T-helper 1 cell (primary cell): ENCODE measurements at places on chromosomes 2 and 18.

DNA sequence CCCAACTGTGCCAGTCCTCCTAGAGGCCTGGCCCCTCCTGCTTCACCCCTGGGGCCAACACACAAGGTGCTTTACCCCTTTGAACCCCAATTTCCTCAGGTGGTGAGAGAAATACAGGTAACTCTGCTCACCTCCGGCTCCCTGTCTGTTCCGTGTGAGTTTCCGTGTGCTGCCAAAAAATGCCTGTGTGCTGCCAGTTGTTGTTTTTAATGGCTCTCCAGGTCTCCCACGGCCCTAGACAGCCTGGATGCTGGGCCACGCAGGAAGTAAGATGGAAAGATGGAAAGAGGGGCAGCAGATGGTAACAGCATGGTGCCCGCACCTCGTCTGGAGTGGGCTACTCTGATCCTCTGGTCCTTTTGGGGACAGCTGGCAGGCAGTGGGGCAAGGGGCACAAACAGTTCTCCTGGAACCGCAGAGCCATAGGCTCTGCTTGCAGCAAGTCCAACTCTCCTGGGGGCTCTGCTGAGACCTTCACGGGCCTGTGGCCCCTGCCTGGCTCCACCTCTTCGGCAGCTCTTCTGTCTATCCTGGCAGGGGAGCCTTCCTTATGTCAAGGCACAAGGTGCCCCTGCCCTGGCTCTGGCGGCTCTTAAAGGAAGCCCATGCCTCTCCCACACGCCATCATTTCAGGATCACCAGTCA is 4.3 kb upstream of the ARHGEF4 start:
- DNase-seq: no peak

- DNase-seq: no peak
Observed at GRCh38 chr2:48845684-48846083, 90.2 kb upstream of the LHCGR start.

DNA sequence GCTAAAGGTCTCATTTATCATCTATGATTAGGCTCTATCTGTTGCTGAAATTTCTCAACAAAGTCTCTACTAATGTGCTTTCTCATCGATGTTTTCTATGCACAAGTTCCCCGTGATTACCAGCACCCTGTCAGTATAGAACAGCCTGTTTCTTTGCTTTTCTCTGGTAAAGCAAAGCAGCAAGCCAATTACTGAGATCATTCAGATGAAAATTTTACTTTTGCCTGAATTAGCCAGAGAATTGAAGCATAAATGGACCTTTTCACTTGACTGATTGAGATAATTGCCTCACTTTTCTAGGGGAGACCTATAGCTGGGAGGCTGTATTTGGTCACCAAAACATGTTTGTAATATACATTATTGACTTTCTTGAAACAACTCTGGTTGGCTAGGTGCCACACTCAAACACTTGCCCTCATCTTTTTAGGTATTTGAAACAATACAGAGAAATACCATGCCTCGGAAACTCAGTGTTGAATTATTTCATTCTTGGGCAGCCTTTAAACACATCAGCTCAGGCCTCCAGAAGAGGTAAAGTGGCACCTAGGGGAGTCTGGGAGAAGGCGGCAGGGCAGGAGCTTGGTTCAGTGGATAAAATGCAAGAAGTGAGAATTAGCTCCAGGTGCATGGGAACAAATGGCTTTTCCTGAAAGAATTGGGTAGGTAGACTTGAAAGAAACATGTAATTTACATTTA is 96.2 kb downstream of the GALNT3 start:
- DNase-seq: no peak

- no peak for DNase-seq
Observed at GRCh38 chr2:30110773-30111172, 36.0 kb upstream of the YPEL5 start.

GRCh38 chr2:236055471-236055870 is 112.7 kb downstream of the GBX2 start:
- DNase-seq: no peak

GRCh38 chr2:157476953-157477709 is 33.2 kb upstream of the CYTIP start:
- DNase-seq: no peak

- no peak for DNase-seq
Observed at GRCh38 chr18:68763083-68763482, 34.8 kb upstream of the CCDC102B start.

DNA sequence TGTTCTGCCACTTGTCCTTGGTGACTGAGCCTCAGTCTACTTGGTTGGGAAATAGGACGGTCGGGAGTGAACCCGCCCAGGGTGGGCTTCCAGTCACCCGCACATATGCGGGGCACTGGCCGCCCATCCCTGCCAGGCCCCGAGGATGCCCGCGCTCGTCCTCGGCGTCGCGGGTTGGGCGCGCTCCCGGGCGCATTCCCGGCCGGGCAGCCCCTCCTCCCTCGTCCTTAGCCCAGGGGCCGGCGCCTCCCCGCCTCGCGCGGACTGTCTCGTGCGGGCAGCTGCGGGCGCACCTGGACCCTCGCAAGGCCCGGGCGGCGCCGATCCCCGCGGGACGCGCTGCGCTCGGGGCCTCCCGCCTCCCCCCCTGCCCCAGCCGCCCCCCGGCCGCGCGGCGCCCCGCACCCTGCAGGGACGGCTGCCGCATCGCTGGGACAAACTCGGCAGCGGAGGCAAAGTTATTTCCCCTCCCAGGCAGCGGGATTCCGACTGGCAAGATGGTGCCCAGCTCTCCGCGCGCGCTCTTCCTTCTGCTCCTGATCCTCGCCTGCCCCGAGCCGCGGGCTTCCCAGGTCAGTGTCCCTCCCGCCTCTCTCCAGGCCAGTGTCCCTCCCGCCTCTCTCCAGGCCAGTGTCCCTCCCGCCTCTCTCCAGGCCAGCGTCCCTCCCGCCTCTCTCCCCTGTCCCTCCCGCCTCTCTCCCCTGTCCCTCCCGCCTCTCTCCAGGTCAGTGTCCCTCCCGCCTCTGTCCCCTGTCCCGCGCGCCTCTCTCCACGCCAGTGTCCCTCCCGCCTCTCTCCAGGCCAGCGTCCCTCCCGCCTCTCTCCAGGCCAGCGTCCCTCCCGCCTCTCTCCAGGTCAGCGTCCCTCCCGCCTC is at the start of gene FBLN7:
FBLN7 (plus strand) TSS at position 227 of the 874 bp plus-strand sequence; CDS start at position 498, 271 bp downstream.
- no peak for DNase-seq

- no peak for DNase-seq
Observed at GRCh38 chr2:227179988-227180685, 15.7 kb downstream of the COL4A3 start.

GRCh38 chr2:147740211-147740927 is 104.5 kb upstream of the ACVR2A start:
- DNase-seq: no peak

DNA sequence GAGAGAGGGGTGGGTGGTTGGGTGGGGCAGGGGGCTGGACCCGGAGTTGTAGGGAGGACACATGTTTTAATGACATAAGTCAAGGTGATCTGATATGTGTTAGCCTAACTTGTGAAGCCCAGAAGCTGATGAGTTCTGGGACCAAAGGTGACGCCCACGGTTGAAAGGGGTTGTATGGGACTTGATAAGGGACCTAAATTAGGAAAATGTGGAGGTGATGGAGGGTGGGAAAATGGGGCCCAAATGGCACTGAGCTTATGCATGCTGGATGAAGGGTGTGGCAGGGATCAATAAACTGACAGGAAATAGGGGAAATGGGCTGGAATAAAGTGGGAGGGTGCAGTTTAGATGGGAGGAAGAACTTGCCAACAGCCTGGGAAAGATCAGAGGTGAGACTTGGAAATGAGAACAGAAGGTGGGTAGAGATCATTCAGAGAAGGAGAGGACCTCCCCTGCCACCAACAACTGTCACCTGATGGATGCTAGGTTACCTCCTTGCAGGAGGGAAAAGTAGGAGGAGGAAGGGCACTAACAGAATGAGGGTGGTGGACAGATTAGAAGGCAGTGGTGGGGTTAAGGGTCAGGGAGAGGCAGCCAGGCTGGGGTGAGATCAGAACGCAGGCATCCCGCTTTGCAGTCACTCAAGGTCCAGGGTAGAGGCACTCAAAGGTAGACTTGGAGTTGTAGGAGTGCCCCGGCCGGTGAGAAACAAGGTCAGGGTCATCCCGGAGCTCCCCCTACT is 15.3 kb downstream of the WNT10A start:
- DNase-seq: no peak

DNA sequence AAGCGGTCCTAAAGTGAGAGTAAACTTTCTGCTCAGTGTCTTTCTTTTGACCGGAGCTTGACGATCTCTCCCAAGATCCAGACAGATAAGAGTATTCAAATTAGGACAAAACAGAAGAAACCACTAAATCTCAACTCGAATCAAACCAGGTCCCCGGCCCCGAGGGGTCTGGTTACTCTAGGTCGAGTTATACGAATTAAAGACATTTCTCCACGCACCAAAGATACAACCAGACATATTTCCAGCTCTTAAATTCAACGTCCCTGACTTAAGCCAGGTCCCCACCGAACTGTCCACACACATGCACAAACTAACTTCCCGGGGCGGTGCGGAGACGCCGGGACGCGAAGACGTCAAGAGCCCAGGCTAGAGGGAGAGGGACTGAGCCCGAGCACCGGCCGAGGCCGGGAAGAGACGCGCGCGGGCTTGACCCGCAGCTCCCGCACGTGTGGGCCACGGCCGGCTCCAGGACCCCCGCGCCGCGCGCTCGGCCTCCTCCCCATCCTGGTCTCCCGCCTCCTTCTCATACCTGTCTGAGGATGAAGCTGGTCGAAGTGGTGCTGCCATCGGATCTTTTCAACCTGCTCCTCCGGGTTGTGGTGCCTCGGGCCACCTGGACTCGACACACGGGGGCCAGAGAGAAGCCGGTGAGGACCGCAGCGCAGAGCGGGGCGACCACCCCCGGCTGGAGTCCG is 896 bp downstream of the CACNB4 start:
- no peak for DNase-seq

- DNase-seq: no peak
Observed at GRCh38 chr2:235576337-235576910, 82.6 kb downstream of the AGAP1 start.

GRCh38 chr2:69491864-69492263 is 54.6 kb upstream of the NFU1 start:
- DNase-seq: no peak

DNA sequence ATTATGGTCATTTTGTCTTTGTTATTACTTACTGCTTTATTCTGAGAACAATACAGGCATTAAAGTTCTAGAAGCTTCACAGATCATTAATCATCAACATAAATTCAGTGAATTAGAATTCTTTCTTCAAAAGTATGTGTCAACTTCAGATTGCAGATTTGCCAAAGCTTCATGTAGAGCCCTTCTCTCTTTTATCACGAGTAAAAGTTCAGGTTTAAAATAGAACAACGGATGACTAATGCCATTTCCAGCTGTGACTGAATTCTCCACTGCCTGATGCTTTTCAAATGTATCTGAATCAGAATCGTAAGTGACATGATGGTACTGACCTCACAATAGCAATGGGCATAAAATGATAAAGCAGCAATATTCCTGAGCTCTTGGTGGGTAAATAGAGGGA is 116.0 kb downstream of the ABCA12 start:
- no peak for DNase-seq

DNA sequence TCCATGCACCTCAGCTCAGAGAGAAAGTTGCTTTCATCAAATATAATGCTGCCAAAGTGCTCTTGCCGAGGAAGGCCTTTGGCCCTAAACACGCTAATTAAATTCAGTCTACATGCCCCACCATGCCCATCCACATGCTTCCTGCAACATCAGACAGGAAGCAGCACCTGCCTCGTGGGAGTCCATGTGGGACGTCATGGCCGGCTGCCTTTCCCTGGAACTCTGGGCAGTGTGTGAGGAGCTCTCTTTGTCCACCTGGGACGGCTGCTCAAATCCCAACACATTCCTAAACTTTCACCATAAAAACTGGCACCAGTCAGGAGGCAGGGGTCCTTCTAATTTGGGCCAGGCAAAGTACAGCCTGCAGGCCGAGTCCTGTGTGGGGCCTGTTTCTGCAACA is 23.1 kb downstream of the FAM178B start:
- DNase-seq: no peak

- no peak for DNase-seq
Observed at GRCh38 chr18:49970319-49970718, 157.0 kb upstream of the ACAA2 start.
